Right cardiac atrium (tissue), 5 donors: ENCODE measurements at places on chromosomes 1 and 21. TPM values are rescaled to one million over a fixed set of nuclear protein-coding genes. Genes with fewer than 3 reads are reported as not detected.

- DNase-seq = peak; percentile 77
These were observed 8.4 kb upstream of the CROCC start for GRCh38 chr1:16913181-16913832.

DNA sequence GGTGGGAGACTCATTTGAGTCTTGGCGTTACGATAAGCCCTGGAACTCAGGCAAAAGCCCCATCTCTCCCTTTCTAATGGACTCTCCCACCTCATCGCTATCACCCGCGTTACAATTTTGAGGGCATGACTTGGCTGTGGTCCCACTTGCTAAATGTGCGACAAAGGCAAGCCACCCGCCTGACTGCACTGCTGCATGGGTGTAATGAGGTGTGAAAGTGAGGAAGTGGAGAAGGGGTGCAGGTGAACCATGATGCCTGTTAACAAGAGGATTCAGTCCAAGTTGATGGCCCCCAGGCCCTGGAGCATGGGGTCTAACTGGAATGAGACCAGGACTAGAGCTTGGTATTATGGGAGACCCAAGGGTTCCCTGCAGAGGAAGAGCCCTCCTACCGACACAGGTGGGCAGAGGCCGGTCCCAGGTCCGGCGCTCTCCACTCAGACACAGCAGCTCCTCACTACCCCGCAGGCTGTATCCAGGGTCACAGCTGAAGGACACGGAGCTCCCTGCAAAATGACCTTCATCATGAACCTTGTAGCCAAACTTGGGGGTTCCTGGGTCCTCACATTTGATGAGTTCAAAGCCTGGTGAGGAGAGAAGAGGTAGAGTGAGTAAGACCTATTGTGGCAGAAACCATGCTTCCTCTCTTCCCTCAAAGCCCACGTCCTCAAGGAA, 165.4 kb upstream of the HMGB4 start:
- no peak for DNase-seq

DNA sequence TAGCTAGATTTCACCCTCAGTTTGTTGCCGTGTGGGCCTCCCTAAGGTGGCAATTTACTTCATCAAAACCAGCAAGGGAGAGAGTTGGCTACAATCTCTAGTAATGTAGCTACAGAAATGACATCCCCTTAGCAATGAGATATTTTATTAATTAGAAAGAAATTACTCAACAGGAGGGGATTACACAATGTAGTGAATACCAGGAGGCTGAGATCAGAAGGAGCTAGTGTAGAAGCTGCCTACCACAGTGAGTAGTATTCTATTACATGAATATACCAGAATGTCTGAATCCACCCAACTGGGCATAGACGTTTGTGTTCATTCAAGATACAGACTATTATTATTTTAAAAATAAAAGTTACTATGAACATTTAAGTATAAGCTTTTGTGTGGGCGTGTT, 868.2 kb upstream of the CXADR start:
- DNase-seq = no peak

Gene CDCA8
- 1.1 TPM for total RNA-seq

- no peak for DNase-seq
These were observed 793 bp upstream of the FMO1 start for GRCh38 chr1:171247501-171247900.

Gene TSPAN1
- 1.3 TPM for total RNA-seq

GRCh38 chr1:22163564-22163963, 20.7 kb upstream of the WNT4 start:
- no peak for DNase-seq

Gene OR2T33
- not detected for total RNA-seq

Gene AIRE
- total RNA-seq = 0.14 TPM

Gene FAM177B
- total RNA-seq = not detected

GRCh38 chr1:115458426-115459114, 120.5 kb upstream of the NGF start:
- DNase-seq = no peak

GRCh38 chr1:94675373-94675772, 133.8 kb upstream of the F3 start:
- no peak for DNase-seq

GRCh38 chr1:50474859-50475809, 51.9 kb upstream of the DMRTA2 start:
- DNase-seq = no peak

- no peak for DNase-seq
These were observed 94.3 kb downstream of the ADGRL4 start for GRCh38 chr1:78911956-78912880.

DNA sequence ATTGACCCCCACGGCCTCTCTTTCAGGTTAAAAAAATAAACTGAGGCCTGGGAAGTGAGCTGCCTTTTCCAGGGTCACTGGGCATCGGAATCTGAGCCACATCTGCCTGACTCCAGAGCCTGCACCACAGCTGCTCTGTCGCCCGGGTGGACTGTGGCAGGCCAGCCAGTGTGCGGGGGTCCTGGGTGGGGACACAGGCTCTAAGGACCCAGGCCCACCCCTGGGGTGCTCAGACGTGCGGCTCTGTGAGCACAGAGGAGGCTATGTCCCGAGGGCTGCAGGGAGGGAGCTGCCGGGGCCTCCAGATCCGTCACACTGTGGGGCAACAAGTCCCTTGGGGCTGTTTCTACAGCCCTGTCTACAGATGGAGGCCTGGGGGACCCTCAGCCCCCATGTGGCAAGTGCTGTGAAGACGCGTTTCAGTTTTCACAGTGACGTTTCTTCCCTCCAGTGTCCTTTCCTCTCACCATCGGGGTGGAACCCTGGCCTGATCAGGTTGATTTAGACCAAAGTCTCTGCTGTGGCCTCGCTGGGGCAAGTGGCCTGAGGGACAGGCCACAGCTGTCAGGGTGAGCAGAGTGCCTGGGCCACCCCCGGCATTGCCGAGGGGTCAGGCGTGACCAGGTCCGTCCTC, 39.2 kb upstream of the ACTRT2 start:
- peak; percentile 37 for DNase-seq

GRCh38 chr1:81414488-81415015, 386.2 kb upstream of the ADGRL2 start:
- peak; percentile 90 for DNase-seq

DNA sequence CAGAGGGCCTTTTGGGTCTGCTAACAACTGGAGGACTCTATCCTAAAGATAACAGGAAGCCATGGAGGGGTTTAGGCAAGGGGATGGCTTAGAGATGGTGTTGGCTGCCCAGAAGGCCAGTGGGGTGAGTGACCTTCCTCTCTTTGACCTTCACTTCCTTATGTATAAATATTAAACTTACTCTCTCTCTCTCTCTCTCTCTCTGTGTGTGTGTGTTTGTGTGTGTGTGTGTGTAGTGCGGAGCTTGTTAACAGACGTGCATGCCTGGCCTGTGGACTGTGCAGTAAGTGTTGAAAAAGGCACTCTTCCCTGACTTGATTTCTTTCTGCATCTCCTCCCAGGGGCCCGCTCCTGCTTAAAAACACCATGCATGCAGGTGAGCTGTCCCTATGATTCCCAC, 10.0 kb downstream of the MROH7 start:
- no peak for DNase-seq

DNA sequence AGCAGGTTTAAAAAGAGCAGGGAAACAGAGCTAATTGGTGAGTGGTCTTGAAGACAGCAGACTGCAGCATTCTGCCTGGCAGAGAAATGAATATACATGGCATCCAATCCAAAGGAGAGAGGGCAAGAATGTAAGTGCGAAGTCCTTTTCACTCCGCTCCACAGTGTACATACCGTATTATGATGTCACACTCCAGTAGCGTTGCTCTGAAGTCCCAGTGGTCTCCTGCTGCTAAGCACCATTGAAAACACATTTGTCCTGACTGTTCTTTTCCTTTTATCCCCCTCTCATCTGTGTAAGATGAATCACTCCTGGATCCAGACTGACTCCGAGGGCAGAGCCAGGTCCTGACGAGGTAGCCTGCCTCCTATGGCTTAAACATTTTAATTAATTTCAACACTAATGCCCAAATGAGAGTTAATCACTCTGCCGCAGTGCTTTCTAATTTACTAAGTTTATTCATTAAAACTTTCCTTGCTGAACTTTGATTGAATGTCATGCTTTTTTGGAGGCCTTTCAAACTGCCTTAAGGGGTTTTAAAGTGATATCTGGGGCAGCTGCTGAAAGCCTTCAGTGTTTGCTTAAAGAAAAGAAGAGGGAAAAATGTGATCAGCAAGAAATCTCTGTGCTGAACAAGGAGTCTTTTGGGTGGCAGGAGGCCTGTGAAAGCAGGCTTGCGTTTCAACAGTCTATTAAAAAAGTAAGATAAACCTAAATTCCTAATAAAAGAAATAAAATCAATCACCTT, 227.2 kb downstream of the ATG4C start:
- DNase-seq = no peak

DNA sequence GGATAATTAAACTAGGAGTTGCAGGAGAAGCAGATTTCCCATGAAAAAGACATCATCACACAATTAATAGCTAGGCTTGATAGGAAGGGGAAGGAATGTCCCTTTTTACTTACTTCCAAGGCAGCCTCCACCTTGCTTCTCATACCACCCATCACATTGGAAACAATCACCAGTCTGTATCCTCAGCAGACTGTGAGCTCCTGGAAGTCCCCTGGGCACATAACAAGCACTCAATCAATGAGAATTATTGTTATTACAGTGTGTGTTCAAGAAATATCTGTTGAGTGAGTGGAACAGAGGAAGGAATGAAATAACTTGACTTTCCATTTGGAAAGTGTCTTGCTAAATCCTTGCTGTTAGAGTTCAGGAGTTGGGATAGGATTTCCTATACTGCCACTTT, 36.2 kb downstream of the HIVEP3 start:
- DNase-seq = no peak

- no peak for DNase-seq
These were observed 247.9 kb downstream of the GRIK1 start for GRCh38 chr21:29691616-29692491.

Gene FCRL1
- total RNA-seq = not detected

- DNase-seq = no peak
These were observed 493 bp upstream of the ELOA start for GRCh38 chr1:23742670-23743286.

Gene GSTM4
- total RNA-seq = 57.8 TPM

- no peak for DNase-seq
These were observed 33.7 kb upstream of the KCNA2 start for GRCh38 chr1:110639724-110640386.

DNA sequence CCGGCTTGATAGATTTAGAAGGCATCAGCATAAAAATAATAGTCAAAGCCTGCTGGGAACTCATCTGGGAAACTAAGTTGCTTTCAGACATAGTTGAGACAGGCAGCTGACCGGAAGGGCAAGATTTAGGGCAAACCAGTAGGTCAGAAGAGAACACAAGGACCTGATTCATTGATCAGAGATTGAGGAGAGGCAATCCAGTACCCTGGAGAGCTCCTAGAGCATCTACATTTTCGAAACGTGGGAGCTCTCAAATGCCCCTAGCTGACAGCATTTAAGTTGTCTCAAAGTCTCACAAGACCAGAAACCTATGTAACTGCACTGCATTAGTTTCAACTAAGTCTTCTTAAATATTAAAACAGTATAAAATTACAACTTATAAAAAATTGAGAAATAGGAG, 22.9 kb upstream of the MTF2 start:
- DNase-seq = no peak

GRCh38 chr1:158604968-158605367, at the start of gene OR10Z1:
TSS of gene OR10Z1 (plus strand) at chr1:158605268. CDS start at chr1:158606439, 1,171 bp downstream.
- DNase-seq = no peak

Gene TRABD2B
- 13.4 TPM for total RNA-seq

GRCh38 chr1:7351649-7352048, 419.4 kb upstream of the VAMP3 start:
- DNase-seq = no peak

GRCh38 chr1:248807067-248807737, 18.5 kb downstream of the SH3BP5L start:
- peak; percentile 76 for DNase-seq

DNA sequence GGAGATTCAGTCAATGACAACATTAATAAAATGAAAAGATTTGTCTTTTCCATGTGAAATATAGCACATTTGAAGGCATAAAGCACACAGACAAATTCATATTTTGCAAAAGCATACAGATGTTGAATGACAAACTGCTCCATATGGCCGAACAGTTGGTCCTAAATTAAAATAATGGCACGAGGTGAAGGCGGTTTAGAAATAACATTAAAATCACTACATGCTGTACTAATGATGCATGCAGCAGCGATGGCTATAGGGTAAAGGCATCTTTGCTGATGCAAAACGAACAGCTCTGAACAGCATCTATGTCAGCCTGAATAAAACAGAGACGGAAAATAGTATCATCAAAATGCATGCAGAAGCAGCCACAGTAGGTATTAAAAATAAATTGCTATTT, 102.6 kb downstream of the TTLL7 start:
- no peak for DNase-seq

Gene ASAP3
- total RNA-seq = 34.4 TPM

GRCh38 chr1:179082999-179083335, 1.1 kb downstream of the TOR3A start:
- no peak for DNase-seq

- DNase-seq = no peak
These were observed 308.6 kb downstream of the MATN1 start for GRCh38 chr1:30414851-30415165.

Gene S100A1
- 1,305 TPM for total RNA-seq

DNA sequence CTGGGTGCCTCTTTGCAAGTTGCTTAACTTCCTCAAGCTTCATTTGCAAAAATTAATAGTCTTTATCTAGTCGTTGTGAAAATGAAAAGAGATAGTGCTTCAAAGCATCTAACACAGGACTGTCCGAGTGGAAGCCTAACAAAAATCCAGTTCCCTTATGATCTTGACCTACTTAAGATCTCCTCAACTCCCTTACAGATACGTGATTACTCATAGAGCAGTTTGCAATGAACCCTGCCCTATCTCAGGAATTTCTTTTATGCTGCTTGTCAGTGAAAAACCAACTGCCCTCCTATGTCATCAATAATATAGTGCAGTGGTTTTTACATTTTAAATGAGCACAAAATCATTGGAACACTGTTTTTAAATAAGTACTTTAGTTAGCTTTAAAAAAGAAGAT, 314.3 kb downstream of the BACH1 start:
- DNase-seq = no peak

DNA sequence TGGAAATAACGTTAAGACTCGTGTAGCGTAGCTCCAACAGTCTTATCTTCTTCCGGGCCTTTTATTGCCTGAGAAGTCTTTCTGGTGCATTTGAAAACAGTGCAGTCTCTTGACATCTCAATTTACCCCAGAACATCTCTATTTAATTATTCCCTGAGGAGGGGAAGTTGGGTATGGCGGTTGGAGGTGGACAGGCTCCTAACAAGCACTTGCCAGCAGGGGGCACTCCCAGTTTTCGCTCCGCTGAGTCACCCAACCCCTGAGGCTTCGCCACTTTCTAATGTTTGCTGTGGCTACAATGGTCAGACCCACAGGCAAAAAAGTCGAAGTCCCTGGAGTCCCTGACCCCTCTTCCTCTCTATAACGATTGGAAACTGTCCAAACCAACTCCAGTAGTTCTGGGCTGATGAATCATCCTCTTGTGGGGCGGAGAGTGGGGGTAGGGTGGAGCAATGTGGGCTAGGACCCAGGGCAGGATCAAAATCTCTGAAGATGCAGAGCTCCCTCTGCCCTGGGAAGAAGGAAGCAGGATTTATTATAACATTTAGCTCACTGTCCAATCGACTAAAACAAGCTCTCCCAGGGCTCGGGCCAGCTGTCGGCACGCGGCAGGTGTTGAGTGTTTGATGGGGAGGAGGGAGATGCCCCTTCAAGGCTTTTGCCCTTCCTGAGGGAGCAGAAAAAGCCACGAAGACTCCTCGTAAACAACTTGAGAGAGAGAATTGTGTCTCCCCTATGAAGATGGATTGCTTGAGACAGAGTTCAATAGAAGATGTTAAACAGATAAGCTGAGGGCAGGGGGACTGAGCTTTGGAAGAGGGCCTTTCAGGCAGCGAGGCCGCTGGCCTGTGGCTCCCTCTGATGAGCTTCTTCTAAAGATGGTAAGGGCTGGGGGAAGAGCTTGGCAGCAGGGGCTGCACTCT, 85.7 kb downstream of the BRINP2 start:
- peak; percentile 79 for DNase-seq

Gene TNNT2
- total RNA-seq = 7,292 TPM
